ENCODE measurements at places on chromosomes 5 and 9.
A peak's percentile ranks its signal among the peaks of the same experiment; 100 is the strongest.

DNA sequence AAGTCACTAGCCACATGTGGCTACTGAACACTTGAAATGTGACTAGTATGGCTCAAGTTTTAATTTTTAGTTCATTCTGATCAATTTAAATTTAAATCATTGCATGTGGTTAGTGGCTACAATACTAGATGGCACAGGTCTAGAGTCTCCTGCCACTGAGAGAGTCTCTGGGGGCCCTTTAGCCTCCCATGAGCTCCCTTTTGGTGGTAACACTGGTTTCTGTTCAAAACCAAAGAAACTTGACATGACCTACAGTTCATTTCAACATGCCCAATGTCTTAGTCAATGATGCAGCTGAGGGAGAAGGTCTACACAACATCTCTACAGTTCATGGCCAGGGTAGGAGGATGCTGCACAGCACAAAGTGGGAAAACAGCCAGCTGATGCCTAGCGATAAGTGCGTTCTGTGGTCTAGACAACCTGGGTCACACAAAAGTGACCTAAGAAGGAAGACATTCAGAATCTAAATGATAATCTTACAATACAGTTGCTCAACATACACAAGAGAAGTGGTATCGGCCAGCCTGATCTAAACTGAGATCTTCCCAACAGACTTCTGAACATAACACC, 121.0 kb downstream of the AUH start:
- no peak for DNase-seq

- no peak for DNase-seq
Measured at GRCh38 chr5:39079147-39079546, 4.9 kb upstream of the RICTOR start.

GRCh38 chr9:123929177-123929869, 603 bp downstream of the DENND1A start:
- DNase-seq: no peak

DNA sequence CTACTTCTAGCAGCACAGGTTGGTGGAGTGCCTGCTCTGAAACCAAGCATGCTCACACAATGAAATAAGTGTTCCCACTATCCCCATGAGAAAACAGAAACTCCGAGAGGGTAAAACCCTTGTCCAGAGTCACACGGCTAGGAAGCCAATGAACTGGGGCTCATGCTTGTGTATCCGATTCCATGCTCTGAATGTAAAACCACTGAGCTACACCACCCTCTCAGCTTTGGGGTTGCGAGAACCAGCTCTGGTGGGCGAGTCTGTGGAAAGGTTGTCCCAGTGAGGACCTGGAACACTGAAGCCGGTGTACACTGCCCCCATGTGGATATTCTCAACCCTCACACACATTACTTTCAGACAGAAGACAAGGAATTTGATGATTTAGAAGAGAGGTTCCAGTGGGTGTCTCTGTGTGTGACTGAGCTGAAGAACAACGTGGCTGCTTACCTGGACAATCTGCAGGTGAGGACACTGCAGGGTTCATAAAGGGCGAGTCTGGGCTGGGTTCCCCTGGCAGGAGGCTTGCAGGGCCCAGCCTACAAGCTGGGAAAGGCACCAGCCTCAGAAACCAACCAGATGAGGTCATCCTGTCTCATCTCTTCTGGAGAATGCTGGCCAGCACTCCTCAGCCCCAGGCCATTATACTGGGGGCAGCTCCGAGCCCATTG, 37.4 kb downstream of the ARHGEF37 start:
- DNase-seq: no peak

DNA sequence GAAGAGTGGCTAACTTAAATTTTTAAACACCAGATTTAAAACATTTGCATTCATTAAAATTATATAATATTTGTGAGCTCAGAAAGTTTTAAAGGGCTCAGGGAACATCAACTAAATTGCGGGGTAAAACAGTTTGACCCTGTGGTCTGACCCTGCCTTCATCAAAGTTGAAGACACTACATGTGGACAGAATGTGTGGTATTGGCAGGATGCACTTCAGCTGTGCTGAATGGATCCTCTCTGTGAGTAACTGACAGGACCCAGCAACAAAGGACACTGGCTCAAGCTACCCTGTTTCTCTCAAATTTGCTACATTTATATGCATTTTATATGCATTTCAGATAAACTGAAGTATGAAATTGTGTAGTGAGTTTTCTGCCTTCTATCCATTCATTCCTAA, 288.5 kb downstream of the ZNF608 start:
- no peak for DNase-seq

GRCh38 chr5:1851290-1851934, 31.3 kb downstream of the IRX4 start:
- DNase-seq: no peak

DNA sequence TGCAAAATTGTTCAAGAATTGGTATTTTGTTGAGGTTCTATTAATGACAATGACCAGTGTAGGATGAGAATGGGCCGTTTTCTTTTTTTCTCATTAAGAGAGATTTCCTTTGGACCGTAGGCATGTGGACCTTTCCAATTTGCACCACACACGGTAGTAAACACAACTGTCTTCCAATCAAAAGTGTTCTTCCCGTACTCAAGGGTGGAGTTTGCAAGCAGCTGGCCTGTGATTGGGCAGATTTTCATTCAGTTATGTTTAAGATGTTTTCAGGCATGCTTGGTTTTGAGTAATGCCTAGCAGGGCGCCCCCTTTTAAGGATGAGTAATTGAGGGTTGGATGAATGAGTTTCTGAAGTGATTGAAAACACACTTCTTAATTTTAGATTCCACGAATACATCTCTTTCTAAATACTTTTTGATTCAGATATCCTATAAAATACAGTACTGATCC, 2.5 kb downstream of the KDM3B start:
- DNase-seq: peak; percentile 10

- no peak for DNase-seq
Measured at GRCh38 chr5:36982146-36982545, 105.6 kb downstream of the NIPBL start.

DNA sequence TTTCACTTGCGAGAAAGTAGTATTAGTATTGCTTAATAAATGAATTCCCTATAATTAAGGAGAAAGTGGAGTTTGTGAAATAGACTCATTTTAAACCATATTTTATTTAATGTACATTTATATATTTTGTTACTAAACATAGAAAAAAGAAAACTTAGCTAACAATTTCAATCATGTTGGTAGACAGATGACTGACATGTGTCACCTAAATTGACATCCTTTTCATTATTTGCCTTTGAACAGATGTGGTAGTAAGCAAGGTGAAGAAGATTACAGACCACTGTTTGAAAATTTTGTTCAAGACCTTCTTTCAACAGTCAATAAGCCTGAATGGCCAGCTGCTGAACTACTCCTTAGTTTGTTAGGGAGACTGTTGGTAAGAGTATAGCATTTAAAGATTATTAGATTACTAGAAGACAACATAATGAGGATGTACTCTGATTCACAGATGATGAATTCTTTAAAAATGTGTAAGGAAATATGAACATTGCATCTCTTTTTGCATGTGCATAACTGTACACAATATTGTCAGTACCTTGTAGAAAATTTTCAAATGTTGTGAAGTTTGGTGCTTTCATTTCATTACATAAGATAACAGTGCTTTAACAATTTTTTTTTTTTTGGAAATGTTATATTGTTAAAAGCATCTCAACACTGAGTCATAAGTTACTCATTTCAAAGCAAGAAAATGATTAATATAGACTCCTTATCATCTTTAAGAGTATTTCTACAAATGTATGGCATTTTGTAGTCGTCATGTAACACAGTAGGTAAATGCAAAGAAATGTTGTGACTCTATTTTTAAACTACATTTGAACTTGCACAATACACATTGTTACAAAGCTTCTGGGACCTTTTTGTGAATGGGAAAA, 139.5 kb downstream of the NIPBL start:
- DNase-seq: no peak

DNA sequence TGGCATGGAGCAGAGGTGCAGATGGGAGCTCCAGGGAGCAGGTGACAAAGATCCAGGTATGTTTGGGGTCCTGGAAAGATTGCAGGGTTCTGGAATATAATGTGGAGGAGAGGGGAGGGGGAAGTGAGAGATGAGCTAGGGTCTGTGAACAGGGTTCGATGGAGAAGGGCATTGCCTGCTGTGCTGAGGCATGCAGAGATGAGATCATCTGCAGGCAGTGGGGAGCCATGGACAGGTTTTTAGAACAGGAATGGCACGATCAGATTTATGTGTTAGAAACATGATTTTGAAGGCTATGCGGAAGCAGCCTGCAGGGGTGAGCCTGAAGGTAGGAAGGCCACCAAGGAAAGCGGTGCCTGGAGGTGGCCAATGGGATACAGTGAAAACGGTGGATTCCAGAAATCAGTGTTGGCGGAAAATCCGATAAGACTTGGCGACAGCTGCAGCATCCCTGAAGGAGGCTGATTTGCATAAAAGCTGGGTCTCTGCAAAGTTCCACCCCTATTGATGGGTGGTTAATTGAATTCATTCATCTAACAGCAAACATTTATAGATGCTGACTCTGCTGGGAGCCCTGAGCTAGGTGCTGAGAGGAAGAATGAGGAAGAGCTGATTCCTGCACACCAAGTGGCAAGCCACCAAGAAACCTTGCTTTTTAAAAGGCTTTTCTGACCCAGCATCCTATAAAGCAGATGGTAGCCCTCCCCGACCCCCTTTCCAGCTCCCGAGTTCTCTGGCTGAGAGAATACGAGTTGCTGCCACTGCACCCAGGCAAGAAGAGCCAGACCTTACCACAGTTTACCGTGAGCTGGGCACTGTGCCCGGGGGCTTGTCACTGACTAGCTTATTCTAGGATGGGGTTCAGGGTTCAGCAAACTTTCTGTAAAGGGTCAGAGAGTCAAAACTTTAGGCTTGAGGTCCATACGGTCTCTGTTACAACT, 139.2 kb upstream of the SMIM23 start:
- no peak for DNase-seq

DNA sequence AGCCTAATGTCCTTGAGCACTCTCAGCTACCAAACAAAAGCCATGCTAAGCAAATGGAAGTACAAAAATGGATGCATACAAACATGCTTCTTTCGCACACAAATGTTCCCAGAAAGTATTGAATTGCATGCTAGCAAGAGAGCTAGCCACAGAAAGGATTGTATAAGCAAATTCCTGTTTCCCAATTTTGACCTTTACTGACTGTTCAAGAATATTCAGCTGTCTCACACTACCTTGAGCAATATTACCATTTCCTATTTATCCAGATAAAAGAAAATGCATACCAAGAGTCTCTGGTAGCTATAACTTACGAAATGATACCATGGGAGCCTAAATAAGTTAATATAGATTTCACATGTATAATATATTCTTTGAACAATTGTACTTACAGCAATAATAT, 264.6 kb downstream of the TMEM167A start:
- no peak for DNase-seq

DNA sequence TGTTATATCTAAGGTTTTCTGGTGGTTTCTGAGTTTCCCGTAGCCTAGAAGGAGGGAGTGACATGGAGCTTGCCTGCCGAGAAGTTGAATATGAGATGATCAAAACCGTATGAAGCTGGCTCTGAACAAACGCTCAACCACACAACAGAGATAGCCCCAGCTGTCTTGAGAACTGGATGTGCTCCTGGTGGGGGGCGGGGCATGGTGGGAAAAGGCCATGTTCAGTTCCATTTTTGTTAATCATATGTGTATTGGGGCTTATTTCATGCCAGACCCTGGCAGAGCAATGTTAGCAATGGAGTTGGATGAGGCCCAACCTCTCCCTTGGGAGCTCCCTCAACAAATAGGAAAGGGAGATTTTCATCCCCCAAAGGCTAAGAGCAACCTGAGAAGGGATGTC, 4.8 kb downstream of the CCL19 start:
- DNase-seq: no peak

DNA sequence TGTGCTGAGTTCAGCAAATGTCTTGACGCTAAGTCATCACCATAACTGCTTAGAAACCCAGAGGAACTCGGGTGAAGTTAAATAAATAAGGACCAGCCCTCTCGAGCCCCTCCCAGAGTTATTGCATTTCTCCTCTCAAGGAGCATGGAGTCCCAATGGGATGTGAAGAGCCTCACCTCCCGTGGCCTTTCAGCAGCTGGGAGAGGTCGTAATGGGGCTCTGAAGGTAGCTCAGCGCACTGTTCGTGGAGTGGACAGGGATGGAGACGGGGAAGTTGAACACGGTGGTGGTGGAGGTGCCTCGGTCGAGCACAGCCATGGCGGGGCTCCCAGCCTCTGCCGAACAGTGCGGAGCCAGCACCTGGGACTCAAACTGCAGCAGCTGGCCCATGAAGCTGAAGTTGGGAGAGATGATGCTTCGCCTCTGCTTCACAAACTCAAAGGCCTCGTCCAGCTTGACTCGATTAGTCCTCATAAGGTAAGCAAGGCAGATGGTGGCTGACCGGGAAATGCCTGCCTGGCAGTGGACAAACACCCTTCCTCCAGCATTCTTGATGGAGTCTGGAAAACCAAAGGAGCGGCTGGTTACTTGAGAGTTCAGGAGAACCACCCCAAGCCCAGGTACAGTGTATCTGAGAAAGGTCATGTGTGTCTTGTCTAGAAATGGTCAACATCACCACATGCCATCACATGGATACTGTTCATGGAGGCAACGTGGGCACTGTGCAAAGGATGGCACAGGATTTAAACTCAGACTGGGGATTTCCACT, 2.2 kb downstream of the DUSP1 start:
- DNase-seq: no peak

DNA sequence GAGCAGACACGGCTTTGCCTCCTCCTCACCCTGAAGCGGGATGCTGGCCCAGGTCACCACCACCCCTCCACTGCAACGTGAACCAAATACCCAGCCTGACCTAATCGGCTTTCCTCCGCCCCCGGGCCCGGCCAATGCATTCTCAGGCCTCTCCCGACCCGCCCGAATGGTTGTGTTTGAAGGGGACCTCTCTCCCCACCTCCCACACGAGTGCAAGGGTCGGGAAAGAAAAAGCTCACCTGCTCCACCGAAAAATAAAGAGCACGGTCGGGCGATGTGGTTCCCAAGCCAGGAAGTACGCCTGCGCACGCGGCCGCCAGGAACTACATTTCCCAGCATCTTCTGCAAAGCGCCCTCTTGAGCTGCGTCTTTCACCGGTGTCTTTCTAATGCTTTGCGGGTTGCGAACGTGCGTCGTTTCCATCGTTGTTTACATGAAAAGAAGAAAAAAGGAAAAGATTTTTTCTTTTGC, at the start of gene ZNF883:
Gene ZNF883 (minus strand): TSS at position 282 of the 471 bp plus-strand sequence.
- no peak for DNase-seq

DNA sequence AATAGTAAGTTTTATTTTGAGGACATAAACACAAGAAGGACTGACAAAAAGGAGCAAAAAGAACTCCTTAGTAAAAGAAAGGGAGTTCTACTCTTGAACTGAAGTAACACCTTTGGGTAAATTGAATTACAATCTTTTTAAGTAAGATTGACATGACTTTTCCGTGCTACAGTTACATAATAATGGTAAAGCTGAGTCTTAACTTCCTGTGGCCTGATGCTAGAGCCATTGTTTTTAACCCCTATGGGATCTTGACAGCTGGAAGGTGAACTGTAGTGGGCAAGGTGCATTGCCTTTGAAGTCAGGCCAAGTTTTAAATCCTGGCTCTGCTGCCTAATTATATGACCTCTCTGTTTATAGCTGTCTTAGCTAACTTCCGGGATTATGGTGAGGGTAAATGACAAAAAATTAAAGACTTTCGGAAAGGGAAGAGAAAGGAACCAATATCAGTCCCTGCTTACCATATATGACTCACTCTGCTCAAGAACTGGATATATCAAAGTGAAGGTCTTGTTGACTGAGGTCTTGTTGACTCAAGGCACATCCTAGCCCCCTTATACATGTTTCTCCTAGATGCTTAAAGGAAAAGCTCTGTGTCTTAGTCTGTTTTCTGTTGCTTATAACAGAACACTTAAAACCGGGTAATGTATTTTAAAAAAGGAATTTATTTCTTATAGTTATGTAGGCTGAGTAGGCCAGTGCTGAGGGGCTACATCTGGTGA, 6.8 kb downstream of the HSD17B4 start:
- no peak for DNase-seq

GRCh38 chr5:42422656-42423280, 471 bp upstream of the GHR start:
- DNase-seq: no peak

Data from stimulated activated CD8-positive, alpha-beta memory T cell treated with anti-CD3 and anti-CD28 coated beads, Interleukin-4, amount 100 ng/mL, for 4 hours (primary cell).